ENCODE measurements at places on chromosomes 6 and 20.

GRCh38 chr6:85676086-85676729 is 33.5 kb upstream of the SYNCRIP start:
- peak; percentile 38 for DNase-seq

DNA sequence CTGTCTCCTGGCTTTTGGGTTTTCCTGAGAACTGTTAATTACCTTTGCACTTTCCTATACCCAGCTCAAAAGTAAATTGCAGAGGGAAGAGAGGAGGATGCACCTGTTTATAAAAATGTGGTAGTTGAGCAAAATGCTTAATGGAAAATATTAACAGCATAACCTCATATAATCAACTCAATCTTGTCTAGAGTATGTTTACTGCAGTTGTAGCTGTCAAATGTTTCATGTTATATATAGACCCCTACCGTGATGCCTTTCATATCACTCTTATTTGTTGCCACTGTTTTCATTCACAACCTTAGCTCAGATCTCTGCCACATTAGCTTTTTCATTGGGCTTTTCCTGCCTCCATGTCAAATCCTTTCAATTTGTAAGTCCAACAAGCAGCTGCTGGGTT is 36.0 kb downstream of the ANKRD6 start:
- DNase-seq: no peak

DNA sequence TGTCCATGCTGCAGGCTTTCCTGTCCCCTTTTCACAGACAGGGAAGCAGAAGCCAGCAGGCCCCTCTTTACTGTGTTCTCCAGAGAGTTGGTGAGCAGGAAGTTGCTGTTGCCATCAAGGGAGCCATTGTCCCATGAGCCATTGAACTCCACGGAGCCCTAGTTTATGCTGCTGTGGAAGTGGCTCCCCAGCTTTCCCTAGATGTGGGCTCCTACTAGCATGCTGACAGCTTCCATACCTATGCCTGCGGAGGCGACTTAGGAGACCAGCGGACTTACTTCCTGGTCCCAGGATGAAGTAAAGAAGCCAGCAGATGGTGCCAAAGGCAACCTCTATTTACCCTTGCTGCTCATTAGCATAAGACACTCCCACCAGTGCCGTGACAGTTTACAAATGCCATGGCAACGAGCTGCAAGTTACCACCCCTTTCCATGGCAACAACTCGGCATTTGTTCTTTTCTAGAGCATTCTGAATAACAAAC is 30.8 kb upstream of the FKBP1A start:
- peak; percentile 43 for DNase-seq

GRCh38 chr6:22194188-22194921 is 102.5 kb downstream of the PRL start:
- peak; percentile 13 for DNase-seq

DNA sequence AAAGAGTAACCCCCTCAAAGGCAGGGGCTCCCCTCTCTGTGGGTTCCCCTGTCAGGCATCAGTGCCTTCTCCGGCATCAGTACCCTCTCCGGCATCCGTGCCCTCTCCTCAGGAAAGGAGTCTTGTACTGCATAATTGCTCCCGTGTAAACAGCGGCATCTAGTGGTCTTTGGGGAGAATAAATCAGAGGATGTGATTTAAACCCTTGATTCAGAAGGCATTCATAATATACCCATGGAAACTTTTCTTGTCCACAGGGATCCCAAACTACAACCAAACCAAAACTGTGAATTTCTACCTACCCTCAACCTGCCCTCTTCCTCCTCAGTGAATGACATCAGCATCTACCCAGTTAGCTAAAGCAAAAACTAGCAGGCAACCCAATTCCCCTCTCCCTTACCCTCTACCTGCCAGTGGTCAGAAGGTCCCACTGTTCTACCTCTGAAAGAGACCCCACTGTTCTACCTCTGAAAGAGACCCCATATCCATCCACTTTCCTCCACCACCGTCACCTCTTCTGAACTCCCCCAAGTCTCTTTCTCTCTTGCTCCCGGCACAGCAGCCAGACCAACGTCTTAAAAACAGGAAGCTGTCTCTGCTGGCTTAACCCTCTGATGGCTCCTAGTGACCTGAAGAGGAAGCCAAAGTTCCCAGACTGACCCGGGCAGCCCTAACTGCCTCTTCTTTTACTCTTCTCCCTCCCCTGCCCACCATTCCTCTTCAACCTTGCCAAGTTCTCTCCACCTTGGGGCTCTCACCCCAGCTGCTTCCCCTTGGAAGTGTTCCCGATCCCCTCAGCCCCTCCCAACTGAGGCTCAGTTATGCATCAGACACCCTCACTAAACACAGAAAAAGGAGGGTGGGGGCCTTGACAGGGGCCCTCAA is 27.2 kb downstream of the UBE2V1 start:
- DNase-seq: peak; percentile 75

Measured in MCF 10A (cell line).